ENCODE measurements at places on chromosomes 7 and 10.

DNA sequence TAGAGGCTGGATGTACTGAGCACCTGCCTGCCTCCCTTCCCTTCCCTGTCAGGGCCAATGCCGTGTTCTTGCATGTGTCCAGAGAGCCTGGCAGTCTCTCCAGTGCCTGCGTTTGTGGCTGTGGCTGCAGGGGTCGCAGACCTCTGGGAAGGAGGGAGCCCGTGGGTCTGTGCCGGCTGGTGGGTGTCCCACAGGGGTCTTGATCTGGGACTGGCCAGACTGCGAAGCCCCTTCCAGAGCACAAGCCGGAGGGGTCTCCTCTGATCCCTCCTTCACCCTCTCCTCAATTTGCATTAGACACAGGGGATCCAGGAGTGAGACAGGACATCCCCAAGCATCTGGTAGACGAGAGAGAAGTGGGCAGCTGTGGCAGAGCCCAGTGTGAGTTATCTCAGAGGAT is 199.2 kb downstream of the ADARB2 start:
- DNase-seq = no peak

DNA sequence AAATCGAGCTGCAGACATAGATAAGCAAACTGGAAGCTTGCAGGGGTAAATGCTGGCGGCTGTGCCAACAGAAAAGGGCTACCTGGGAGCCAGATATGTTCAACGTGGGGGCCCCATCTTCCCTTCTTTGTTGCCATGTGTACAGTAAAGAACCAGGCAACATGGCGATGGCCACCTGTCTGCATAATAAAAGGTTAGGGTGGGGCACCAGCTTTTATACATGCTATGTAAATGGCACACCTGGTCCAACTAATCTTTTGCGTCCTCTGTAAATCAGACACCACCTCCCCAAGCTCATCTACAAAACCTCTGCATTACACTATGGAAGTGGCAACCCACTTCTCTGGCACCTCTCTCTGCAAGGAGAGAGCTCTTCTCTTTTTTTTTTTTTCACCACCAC is 13.9 kb downstream of the BUD31 start:
- no peak for DNase-seq

DNA sequence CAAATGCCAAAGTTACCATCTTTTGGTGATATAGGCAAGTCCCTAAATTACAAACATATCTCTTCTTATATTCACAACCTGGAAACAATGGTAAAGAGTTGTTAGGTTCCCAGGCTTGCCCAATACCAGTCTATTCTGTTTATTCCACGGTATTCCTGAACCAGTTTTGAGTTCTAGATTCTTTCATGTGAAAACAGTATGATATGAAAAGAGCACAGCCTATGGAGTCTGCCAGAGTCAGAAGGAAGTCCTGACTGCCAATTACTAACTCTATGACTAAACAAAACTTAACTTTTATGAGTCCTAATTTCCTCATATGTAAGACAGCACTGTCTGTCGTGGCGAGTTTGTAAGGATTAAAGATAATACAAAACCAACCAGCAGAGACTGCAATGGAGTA is 5.6 kb downstream of the ABI1 start:
- DNase-seq = no peak

DNA sequence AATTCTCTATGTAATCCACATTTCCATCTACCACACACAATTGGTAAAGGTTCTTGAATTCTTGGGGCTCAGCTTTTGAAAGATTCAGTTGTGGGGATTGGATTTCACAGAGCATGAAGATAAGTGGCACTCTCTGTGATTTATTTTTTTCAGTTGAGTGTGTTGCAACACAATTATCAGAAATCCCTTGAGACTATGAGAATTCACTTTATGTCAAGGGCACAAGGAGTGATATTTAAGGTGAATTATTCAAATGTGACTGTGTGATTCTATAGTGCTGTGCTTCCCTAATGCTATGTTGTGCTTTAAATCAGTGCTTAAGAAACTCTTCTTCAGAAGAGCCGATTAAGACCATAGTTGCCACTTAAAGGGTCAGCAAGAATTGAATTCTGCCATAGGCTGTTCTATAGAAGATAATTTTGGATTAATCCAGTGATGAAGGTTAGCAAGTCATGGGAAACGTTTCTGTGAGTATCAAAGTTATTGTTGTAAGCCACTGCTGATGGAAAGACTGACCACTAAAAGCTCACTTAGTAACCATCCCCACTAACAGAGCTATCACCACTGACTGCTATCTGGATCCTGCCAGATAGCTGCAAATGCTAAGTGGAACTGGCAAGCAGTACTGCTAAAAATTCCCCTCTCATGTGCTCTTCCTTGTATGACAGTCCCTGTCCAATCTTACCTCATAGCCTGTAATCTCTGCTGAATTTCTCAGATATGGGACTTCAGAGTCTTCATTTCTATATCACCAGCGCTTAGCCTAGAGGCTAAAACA is 134.0 kb upstream of the SEMA3D start:
- no peak for DNase-seq

- no peak for DNase-seq
These were observed 25.8 kb downstream of the TMEM254 start for GRCh38 chr10:80104066-80104926.

GRCh38 chr10:31062856-31063255 is 31.2 kb upstream of the ZNF438 start:
- no peak for DNase-seq
